Occipital lobe (tissue), 3 donors: ENCODE measurements at places on chromosomes 12 and 14. TPM values are rescaled to one million over a fixed set of nuclear protein-coding genes. Genes with fewer than 3 reads are reported as not detected.

GRCh38 chr12:11949738-11950411, 120.9 kb upstream of the BCL2L14 start:
- DNase-seq: no peak

DNA sequence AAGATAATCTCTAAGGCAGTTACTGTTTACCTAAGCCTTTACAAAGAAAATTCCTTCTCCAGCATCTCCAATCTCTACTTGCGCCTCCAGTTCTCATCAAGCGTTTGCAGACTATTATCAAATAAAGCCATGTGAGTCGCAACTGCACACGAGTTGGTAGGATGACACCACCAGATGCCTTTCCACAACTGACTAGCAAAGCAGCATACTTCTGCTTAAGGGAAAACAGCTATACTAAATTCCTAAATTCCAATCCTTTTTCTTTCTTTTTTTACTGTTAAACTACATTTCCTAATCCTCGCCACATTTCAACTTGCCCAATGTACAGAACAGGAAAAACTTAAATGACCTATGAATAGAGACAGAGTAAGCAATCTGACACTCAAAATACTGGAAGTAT, 166.7 kb downstream of the ITPR2 start:
- no peak for DNase-seq

DNA sequence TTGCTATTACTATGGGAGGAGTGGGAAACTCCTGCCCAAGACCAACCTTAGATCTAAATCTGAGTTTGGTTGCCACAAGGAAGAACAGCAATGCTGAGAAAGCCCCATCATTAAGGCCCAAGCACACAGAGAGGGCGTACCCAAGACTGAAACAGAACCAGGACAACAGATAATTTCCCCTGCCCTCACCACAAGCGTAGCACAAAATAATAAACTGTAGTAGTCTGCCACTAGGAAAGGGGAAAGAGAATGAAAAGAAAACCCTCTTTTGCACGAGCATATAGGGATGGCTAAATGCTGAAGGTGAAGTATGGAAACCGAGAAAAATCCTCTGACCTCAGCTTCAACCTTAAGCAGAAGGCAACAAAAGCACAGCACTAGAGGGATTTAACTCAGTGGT, 76.5 kb upstream of the DHRS4 start:
- no peak for DNase-seq

DNA sequence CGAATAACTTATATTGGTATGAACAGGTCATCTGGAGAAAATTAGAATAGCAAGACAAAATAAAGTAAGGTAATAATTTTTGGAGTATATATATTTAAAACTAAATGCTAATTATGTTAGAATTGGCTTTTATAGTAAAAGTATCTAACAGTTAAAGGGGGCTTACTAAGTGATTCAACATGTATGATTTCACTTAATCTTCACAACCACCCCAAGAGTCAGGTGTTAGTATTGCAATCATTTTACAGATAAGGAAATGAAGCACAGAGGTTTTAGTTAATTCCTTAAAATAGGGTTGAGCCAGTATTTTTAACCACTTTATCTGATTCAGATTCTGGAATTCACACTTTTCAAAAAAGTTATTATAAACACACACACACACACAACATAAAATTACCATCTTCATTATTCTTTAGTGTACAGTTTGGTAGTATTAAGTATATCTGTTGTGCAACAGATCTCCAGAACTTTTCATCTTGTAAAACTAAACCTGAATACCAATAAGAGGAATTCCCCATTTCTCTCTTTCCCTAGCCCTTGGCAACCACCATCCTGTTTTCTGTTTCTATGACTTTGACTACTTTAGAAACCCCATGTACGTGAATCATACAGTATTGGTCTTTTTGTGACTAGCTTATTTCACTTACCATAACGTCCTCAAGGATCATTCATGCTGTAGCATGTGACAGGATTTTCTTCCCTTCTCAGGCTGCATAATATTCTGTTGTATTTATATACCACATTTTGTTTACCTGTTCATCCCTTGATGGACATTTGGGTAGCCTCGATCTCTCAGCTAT, 12.5 kb downstream of the A2M start:
- DNase-seq: no peak

DNA sequence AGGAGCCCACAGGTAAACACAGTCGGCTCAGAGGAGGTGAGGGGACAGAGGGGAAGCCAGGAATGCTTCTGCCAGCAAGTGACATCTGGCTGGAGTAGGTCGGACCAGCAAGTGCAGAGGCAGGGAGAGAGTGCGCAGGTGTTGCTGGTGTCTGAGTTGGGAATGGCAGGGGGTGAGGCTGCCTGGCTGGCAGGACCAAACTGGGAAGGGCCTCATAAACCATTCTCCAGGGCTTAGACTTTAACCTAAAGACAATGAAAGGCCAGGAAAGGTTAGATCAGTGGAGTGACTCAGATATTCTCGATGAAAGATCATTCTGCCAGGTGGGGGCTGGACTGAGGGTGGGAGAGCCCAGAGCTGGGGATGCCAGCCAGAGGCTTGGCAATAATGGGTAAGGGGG, 66.4 kb downstream of the ITPK1 start:
- DNase-seq: no peak

DNA sequence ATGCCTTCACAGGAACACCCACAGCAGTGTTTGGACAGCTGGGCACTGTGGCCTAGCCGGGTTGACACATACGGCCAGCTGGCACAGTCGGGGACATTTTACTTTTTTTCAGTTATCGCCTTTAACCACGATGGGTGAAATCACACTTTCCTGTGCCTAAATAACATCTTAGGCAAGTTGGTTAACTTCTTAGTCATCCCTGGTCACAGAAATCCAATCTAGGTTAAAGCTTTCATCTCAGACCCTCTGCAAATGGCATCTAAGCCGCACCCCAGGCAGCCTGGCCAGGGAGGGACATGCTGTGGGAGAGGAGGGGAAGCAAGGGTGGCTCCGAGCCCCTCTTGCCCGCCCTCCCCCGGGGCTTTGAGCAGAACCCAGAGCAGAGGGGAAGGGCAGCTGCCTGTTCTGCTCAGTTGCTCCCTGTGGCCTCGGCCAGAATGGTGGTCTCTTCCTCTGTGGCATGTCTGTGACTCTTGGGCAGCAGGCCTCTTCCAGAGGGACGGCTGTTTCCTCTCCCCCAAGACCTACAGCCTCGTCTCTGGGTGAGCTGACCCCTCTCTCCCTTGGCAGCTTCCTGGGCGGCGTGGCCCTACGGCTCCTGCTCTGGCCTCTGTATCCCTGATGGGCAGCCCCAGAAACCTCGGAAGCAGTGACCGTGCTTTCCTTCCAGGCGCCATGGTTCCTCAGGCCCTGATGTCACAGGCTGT, 85.4 kb upstream of the DYNC1H1 start:
- DNase-seq: no peak

DNA sequence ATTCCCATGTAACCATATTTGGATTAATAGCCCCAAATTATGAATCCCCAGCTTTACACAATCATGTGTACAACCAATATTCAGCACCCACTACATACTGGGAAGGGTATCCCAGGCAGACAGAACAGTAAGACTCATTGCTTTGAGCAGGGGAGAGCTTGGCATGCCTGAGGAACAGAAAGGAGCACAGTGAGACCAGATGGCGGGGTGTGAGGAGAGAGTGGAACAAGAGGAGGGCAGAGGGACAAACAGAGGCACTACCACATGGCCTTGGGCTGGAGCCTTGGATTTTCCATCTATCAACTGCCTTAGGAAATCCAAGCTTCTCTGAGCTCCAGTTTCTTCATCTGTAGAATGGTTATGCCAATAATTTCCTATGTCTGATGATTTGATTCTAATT, 3.8 kb downstream of the DGKA start:
- no peak for DNase-seq

- no peak for DNase-seq
Measured at GRCh38 chr14:75369506-75369905, 58.3 kb upstream of the JDP2 start.

- no peak for DNase-seq
Measured at GRCh38 chr14:89299587-89299986, 117.4 kb downstream of the FOXN3 start.

- DNase-seq: no peak
Measured at GRCh38 chr14:64799555-64799954, 80.2 kb downstream of the SPTB start.

The WASHC3 gene
- 55.1 TPM for total RNA-seq

The DEPDC4 gene
- total RNA-seq: 1.2 TPM

The MMP19 gene
- total RNA-seq: not detected

The SLC17A8 gene
- 1.2 TPM for total RNA-seq
